ENCODE measurements at places on chromosomes 3 and 15.

GRCh38 chr15:49673861-49674260 lies 53.0 kb downstream of the DTWD1 start:
- DNase-seq, result no peak

GRCh38 chr15:74863239-74864056 lies 9.7 kb downstream of the SCAMP2 start:
- no peak for DNase-seq

- DNase-seq, result no peak
These were observed 580.8 kb upstream of the ALCAM start for GRCh38 chr3:104785947-104786346.

GRCh38 chr3:38177181-38177580 lies 11.8 kb downstream of the OXSR1 start:
- DNase-seq, result no peak

DNA sequence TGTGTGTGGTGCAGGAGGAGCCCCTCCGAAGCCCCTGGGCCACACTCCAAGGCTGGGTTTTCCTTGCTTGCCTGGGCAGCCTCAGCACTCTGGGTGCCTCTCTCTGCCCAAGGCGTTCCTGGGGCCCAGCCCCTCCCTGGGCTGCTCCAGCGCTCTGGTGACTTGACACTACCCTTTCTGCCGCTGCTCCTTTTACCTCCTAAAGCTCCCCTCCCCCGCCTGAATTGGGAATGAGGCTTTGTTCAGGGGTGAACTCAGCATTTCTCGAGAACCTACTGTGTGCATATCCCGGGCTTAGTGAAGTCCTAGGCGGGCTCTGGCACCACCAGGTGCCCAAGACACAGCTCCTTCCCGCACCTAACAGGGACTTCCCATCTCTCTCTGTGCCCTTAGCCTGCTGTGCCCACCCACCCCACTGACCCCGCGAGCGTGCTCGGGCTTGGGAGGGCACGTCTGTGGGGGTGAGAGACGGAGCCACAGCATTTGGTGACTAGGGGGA lies 1.2 kb upstream of the BAHD1 start:
- no peak for DNase-seq

DNA sequence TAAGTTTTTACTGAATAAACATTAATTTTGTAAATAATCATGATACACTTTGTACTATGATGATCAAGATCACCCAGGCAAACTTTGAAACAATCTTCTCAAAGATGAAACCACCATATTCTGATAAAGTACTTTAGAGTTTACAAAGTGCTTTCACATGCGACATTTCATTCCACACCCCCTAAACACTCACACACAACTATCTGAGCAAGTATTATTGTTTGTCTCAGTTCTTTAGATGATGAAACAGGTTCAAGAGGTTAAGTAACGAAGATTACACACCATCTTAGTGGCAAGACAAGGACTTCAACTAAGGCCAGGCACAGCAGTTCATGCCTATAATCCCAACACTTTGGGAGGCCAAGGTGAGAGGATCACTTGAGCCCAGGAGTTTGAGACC lies 37.6 kb downstream of the ZNF148 start:
- no peak for DNase-seq

- DNase-seq, result no peak
These were observed 102.6 kb upstream of the ROPN1 start for GRCh38 chr3:124094496-124094895.

DNA sequence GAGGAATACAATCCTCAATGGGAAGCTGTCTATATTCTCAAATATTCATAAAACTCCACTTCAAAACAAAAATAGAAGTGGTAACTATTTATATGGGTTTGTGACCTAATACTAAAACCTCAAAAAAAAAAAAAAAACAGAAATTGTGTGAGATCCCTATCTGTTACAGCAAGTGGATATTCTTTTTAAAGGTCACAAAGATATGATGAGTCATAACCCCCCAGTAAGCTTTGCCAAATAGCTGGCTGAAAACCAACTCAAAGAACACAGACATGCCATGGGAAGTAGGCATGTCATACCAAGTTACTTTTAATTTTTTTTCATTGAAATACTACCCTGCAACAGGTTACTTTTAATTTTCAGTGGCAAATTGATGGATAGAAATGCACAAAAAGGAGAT lies 62.5 kb downstream of the CBLB start:
- DNase-seq, result no peak

DNA sequence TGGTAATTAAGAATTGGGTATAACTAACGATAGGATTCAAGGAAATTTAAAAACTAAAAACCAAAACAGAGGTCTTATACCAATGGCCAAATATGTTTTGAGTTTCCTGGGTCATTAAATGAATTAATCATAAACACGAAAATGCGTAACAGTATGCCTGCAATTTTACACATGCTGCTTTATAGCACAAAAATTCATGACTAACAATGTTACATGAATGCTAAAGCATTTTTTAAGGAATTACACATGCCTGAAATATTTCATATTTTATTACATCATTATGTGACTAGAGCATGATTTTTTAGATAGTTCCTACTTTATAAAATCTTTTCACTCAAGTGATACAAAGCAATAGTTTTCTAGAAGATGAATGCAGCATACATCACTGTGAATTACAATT lies 74.7 kb downstream of the ZNF148 start:
- DNase-seq, result no peak

- no peak for DNase-seq
These were observed 40.2 kb downstream of the GPR156 start for GRCh38 chr3:120244834-120245225.

DNA sequence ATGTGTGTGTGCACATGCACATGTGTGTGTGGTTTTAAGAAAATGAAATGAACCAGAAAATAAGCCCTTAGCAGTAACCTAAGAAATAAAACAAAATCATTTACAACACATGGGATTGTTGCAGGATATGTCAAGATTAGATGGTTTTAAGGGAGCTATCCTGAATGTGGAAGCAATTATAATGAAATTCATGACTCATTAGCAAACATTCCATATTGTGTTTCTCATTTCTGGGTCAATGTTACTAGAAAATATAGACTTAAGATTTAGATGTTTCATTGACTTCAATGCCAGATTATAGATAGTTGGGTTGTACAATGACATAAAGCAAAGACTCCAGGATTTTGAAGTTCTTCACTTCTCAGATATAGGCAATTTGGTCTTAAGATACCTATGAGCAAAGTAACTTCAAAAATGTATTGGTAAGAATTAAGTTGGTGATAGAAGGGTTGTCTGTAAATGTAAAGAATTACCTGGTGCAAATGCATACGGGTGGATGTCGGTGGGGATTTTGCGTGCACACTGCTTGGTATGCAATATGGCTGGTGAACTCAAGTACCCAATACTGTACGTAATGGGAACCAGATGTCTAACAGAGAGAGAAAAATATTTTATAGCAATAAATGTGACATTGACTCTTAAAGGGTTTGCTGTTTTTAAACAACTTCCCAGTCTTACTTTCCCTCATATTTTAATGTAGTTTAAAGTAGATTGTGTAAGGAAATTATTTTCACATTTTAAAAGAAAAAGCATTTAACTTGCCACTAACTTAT lies 53.9 kb upstream of the NR2F2 start:
- DNase-seq, result no peak

- DNase-seq, result no peak
These were observed 14.1 kb downstream of the APH1B start for GRCh38 chr15:63291507-63291906.

DNA sequence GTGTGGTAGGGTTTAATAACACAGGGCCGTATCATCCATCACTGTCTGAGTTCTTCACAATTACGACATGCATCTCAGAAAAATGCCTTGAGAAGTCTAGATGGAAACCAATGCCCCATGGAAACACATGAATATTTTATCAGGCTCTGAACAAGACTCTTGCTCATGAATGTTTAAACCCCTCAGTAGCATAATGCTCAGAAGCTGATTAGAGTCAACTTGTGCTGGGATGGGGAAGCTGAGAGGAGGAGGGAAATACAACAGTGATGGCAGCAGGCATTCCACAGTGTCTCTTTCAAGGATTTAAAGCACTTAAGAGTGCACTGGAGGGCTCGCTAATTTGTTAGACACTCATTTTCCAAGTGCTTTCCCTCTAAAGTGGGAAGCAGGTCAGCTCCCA lies 3.8 kb downstream of the GPR156 start:
- no peak for DNase-seq

DNA sequence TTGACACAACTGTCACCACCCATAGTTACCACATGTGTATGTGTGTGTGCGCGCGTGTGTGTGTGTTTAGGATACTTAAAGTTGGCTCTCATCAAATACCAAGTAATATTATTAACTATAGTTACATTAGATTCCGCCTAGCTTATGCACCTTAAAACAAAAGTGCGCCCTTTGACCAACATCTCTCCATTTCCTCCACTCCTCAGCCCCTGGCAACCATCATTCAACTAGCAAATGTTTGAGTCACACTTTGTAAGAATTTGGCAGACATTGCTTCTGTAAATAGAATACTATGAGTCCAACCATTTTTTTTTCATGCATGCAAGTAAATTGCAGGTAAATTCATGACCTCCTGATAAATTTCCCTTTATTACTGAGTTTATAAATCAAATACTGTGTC lies 169.3 kb downstream of the GBE1 start:
- no peak for DNase-seq

DNA sequence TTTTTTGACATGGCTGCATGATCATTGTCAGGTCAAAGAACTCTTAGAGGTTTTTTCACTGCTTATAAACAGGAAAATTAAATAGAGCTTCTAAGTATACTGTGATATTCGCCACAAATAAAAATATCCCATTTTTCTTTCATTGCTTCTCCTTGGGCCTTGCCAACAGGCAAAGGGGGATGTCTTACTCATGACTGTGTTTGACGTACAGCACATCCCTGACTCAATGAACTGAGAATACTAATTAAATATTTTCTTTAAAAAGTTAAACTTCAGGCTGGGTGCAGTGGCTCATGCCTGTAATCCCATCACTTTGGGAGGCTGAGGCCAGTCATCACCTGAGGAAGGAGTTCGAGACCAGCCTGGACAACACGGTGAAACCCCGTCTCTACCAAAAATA lies 41.4 kb upstream of the CCDC80 start:
- DNase-seq, result no peak

GRCh38 chr3:134768116-134768515 lies 26.9 kb upstream of the EPHB1 start:
- DNase-seq, result no peak

- no peak for DNase-seq
These were observed 63.3 kb downstream of the WNT5A start for GRCh38 chr3:55423782-55424181.

- DNase-seq, result no peak
These were observed 451.5 kb upstream of the MDFIC2 start for GRCh38 chr3:70763894-70764293.

DNA sequence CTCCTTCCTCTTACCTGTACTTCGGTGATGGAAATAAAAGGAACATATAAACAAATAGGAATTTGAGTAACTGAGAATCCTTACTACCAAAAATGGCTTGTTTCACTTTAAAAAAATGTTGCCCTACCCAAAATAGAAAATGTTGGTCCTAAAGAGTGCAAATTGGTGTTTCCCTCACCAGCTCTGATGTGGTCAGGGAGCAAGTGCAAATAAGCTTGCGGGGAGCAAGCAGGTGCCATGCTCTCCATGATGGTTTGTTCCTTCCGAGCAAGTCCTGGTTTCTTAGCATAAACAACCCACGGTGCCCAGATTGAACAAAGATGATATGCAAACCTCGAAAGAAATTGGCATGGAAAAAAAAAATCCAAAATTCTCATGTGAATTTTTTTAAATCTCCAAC lies 68.8 kb downstream of the PGPEP1L start:
- DNase-seq, result no peak

DNA sequence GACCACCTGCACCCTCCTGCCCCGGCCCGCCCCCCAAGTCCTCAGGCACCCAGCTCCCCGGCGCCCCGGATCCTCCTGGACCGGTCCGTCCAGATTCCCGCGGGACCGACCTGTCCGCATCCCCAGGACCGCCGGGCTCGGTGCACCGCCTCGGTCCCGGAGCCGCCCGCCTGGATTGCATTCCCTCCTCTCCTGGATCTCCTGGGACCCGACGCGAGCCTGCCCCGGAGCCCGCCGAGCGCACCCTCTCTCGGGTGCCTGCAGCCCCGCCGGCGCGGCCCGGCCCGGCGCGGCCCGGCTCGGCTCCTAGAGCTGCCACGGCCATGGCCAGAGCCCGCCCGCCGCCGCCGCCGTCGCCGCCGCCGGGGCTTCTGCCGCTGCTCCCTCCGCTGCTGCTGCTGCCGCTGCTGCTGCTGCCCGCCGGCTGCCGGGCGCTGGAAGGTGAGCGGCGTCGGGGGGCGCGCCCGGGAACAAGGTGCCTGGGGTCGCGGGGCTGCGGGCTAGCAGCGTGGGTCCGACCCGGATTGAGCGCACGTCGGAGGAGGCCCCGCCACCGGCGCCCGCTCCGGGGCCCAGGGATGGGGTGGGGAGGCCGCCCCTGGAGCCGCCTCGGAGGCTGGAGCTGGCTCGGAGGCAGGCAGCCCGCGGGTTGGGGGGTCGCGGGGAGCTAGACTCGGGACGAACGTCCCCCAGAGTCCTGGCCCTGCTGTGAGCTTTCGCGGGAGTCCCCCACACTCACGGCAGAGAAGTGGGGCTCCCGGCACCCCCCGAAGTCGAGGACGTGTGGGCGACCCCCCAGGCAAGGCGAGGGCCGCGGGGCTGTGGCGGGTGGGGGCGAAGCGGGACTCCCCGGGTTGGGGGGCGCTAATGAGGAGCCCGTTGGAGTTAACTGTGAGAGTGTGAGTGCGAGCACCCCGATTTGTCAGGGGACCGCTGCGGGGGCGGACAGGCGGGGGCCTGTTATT lies 610 bp downstream of the EPHB3 start:
- DNase-seq, result no peak

DNA sequence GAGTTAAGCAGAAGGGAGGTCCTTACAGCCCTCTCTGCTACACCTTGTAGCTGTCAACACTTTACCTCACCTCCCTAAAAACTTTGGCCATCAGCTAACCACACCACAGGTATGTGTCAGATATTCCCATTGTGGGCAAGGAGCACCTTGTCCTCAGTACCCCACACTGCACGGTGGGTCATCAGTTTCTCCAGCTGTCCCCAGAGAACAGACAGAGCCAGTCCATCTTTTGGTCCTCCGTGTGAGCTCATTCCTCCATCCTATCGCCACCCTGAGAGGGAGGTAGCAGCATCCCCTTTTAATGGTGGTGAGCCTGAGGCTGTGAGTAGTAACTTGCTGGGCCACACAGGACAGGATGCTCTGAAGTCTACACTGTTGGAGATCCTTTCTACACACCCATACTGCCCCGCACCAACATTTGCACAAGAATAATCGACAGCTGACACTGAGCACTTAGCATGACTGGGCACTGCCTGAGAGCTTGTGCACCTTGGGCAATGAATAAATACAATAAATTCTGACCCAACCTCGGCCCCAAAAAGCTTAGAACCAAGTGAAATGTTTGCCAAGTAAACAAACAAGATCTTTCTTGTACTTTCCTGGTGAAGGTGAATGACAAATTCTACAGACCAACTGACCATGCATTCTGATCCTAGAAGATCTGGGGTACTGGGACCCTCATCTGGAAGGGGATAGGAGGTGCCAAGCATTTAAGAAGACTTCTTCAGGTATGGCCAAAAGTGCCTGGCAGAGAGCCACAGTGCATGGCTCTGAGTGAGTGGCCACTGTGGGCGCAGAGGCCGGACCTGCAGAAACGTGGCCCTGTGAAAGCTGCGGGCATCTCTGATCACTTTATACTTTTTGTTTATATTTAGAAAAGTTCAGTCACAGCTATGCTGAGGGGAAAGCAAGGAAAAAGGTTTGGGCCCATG lies 6.9 kb downstream of the CHCHD4 start:
- DNase-seq, result no peak

Measured in anterior cingulate cortex (tissue), 58 donors.